Stomach (tissue), 19 donors: ENCODE measurements at places on chromosomes 1 and 21. TPM values are rescaled to one million over a fixed set of nuclear protein-coding genes. Genes with fewer than 3 reads are reported as not detected.
A peak's percentile ranks its signal among the peaks of the same experiment; 100 is the strongest.

DNA sequence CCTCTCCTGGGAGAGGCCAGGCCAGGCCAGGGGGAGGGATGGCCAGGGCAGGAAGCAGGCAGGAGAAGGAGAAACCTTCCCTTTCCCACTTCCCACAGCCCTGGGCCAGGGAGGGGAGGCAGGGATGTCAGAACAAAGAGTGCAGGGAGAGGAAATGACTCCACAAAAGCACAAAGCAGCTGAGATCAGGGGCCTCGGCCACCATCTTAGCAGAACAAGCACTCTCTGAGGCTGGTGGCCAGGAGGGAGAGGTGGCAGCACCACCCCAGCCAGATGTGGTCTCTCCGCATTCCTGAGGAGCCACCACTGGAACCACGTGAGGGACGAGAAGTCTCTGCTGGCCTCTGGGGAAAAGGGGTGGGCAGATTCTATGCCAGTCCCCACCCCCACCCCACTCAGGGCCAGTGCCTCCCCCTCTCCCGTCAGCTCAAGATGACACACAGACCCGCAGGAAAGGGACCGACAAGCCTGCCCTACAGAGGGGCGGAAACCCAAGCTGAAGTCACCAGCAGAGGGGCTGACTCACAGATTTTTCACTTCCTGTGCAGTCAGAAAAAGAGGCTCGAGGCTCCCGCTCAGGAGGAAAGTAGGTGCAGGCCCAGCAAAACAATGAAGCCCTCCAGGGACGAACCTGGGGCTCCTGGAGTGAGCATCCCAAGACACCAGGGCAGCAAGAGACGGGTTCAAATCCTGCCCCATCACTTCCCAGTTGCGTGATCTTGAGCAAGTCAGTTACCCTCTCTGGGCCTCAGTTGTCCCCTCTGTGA is 24.1 kb upstream of the ALDH4A1 start:
- no peaks in the 10 kb centered on the region for H3K27me3 ChIP-seq
- H3K4me3 ChIP-seq, result peak overlapping the region; percentile 11
- peaks cover 56% of the 10 kb centered on the region for H3K4me1 ChIP-seq
- peak overlapping the region; percentile 65 for H3K27ac ChIP-seq
- DNase-seq, result peak; percentile 57

DNA sequence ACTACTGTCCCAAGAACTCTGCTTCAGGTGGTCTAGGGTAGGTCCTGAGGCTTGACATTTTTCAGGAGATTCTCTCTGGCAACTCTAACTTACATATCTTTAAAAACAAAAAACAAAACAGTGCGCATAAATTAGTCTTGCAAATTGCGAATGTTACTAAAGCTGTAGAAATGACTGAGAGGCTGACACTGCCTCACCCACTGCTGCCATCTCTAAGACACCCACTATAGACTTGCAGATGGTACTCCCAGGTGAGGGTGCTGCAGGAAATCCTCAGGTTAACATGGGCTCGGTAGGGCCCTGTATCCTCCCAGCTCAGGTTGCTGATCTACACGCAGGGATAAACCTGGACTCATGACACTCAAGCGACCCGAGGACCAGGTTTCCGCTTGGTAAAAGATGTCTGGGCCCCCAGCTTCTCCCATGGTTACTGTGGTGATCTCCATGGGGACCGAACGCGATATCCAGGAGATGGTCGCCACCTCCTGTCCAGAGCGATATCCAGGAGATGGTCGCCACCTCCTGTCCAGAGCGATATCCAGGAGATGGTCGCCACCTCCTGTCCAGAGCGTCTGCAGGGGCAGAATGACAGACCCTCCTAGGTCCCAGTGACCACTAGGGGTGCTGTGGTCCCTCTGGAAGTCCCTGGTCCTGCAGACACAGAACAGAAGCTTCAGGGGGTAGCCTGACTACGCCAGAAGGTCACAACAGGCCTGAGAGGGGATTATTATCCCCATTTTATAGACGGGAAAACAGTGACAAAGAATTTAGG is 16.2 kb upstream of the LY9 start:
- no peak overlapping the region for H3K4me3 ChIP-seq
- peaks cover 26% of the 10 kb centered on the region for H3K4me1 ChIP-seq
- no peaks in the 10 kb centered on the region for H3K27me3 ChIP-seq
- no peak for DNase-seq

GRCh38 chr1:64080941-64081562 is 122.4 kb upstream of the UBE2U start:
- H3K27ac ChIP-seq, result no peak overlapping the region
- H3K27me3 ChIP-seq, result no peaks in the 10 kb centered on the region
- no peaks in the 10 kb centered on the region for H3K36me3 ChIP-seq
- H3K4me3 ChIP-seq, result no peak overlapping the region
- no peaks in the 10 kb centered on the region for H3K4me1 ChIP-seq

DNA sequence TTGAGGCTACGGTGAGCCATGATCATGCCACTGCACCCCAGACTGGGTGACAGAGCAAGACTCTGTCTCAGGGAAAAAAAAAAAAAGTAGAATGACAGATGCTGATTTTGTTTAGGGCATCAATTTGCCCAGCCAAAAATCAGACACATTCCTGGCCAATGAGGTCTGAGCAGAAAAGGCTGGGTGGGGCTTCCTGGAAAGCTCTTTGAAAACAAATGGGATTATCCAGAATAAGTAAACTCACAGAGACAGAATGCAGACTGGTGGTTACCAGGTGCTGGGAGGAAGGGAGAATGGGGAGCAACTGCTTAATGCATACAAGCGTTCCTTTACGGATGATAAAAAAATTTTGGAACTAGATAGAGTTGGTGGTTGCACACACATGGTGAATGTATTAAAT is 10.1 kb upstream of the CITED4 start:
- peaks cover 21% of the 10 kb centered on the region for H3K4me1 ChIP-seq
- H3K4me3 ChIP-seq, result no peak overlapping the region
- no peaks in the 10 kb centered on the region for H3K36me3 ChIP-seq
- H3K27ac ChIP-seq, result no peak overlapping the region
- no peak for DNase-seq
- no peaks in the 10 kb centered on the region for H3K27me3 ChIP-seq

DNA sequence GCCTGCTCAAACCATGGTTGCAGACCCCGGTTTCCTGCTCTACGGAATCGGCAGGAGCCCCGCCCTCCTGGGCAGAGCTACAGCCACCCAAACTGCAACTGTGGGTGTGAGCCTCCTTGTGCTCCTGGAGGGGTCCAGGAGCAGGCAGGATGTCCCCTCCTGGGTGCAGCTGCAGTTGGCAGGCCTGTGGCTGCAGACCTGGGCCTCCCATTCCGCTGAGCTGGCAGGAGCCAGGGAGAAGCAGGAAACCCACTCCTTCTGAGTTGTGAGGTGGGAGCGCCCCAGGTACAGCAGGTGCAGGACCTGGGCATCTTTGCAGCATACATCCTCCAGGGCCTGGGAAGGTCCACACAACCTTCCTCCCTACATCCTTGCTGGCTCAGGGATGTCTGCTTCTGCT is 578.7 kb upstream of the USP24 start:
- no peak overlapping the region for H3K4me3 ChIP-seq
- no peak for DNase-seq
- no peaks in the 10 kb centered on the region for H3K27me3 ChIP-seq
- no peaks in the 10 kb centered on the region for H3K4me1 ChIP-seq
- H3K36me3 ChIP-seq, result no peaks in the 10 kb centered on the region
- H3K27ac ChIP-seq, result no peak overlapping the region

Gene ESRRG
- total RNA-seq, result 247 TPM

Gene S100A9
- 298 TPM for total RNA-seq
